ENCODE measurements at places on chromosomes 1 and 21.

DNA sequence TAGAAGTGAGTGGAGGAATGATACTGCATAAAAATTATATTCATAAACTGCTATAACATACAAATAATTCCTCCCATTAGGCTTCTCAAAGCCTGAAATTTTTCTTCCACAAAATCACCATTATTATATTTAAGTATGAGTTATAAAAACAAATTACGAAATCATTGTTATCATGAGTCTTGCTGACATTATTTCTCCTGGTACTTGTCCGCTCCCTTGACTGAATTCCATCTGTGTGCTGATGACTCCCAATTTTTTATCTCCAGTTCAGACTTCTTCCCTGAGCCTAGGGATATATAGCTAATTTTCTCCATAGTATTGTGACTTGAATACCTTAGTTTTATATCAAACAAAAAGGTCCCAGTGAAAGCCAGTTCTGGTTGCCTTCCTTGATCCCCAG lies 268.2 kb downstream of the HMCN1 start:
- DNase-seq: no peak

DNA sequence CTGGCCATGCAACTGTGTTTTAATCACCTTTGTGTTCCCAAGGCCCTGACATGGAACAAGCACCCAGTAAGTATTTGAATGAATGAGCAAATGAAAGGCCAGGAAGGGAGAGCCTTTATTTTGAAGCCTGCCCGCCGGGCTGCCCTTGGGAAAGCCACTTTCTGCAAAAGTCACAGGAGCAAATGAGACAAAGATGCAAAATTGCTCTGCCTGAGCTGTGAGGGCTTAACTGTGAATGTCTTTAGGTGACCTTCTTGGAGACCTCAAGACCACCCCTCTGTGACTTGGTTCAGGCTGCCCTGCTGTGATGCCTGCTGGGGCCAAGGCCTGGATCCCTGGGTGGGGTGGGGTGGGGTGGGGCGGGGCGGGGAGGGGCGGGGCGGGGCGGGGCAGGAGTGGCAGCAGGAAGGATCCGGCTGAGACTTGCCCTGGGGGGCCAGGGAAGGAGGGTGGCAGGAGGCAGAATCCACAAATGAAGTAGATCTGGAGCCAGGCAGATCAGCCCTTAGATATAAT lies 54.0 kb downstream of the RUNX3 start:
- no peak for DNase-seq

DNA sequence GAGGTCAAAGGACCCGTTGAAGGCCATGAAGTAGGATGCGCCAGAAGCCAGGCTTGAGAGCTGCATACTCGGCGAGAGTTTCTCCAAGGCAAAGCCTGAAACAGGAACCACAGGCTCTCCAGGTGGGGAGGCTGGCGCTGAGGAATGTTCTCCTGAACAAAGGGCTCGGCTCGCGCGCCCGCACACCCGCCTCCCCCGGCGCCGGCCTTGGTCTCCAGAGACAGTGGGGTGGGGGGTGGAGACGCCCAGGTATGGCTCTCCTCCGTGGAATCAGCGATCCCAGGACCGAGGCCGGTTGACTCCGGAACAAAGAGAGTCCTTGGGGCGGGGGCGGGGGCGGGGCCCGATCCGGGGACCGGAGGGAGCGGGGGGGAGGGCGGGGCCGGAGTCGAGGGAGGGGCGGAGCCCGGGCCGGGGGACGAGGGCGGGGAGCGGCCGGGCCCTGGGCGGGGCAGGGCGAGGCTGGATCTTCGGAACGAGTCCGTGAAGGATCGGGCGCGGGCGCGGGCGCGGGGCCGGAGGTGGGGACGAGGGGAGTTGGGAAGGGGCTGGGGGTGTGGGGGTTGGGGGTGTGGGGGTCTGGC lies 85.0 kb downstream of the NKAIN1 start:
- DNase-seq: peak; percentile 5

DNA sequence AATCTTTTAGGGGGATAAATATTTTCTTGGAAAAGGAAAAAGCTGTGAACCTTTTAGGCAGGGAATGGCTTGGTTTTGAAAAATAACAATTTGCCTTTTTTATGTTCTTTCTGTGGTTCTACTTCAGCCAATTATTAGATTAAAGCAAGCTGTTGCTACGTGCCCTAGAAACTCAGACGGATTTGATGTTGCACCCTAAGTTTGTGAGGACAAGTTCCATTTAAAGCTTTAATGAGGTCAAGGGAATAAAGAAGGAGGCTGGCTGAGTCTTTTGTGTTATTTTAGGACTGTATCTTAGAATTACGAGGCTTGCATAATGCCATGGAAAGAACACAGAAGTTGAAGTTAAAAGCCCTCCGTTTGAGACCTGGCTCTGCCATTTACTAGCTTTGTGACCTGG lies 216.9 kb downstream of the NUF2 start:
- DNase-seq: no peak

GRCh38 chr1:77263708-77264107 lies 18.1 kb upstream of the AK5 start:
- DNase-seq: no peak

- peak; percentile 21 for DNase-seq
These were observed 6.2 kb downstream of the S100A7A start for GRCh38 chr1:153422450-153423068.

DNA sequence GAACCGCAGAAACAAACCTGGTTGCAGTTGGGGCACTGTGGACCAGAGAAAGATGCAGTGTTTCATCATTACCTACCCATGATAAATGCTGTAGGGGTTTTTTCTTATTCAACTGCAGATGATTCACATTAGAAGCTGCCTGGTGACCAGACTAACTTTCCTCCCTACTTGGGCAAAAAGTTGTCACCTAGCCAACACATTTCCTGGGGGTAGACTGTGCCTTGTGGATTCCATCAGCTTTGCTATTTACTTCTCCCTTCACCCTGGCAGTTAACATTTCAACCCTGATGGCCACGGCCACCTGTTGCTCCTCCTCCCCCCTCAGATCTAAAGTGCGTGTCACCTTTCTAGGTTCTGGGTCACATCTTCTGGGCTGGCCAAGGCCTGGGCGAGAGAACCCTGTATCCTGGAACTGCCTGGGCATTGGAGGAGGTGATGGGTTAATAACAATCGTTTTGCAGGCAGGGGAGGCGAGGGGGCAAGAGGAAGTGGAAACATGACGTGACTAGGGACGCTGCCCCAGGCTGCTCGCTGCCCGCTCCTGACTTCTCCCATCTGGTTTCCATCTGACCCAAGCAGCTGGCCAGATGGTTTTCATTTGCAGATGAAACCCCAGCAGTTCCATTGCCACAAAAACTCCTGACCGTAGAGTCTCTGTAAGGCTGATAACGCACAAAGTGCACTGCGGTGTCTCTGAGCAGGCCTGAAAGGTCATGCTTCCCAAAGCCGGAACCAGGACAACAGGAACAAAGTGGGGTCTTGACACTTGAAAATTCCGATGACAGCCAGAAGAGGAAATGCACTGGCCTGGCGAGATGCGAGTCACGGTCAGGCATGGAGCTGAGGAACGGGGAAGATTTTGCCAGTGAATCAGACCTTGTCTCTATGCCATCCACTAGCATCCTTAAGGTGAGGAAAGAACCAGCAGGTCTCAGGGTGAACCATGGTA lies 36.6 kb downstream of the CAPZB start:
- DNase-seq: no peak

DNA sequence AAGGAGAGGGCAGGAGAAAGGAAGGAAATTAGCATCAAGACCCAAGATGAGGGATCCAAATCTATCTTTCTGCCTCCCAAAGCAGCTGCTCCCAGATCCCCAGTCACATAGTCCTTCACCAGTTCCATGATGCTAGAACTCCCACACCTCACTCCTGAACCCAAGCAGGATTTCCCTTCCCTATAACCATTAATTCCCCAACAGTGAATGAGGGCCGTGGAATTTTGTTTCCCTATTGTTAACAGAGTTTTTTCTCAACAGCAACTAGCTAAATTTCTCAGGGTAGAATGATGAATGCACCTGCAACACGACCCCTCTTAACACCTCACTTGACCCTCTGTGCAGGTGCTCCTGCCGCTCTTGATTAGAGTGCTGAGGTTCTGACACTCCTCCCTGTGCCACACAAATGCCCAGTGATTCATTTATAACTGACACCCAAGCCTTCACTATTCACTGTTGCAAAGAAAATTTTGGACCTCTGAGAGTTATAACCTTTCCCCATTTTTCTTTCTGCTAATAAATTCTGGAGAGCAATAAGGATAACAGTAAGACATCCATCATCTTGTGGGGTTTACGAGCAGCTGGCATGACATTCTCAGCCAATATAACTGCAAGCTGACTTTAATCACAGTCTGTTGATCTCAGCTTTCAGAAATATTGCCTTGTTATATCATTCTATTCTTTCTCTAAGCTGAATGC lies 25.4 kb upstream of the NPL start:
- DNase-seq: no peak

GRCh38 chr1:110464340-110464739 lies 13.4 kb downstream of the PROK1 start:
- no peak for DNase-seq

DNA sequence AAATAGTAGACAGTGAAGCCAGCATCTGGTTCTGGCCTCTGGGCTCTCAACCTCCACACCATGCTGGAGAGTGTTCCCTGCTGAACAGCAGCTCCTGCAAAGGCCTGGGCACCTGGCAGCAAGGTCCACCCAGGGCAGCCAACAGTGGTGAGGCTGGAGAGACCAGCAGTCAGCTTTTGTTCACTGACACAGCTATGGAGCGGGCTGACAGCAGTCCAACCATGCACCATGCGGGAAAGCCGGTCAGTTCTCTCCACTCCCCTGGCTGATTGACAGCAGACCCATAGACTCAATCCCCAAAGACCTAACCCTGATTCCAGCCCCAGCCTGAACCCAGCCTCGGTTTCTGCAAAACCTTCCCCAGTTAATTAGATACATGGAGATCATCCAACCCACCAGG lies 49.0 kb downstream of the KLHDC7A start:
- no peak for DNase-seq

- no peak for DNase-seq
These were observed 21.6 kb upstream of the DIP2A start for GRCh38 chr21:46437096-46437498.

- DNase-seq: no peak
These were observed 207.0 kb downstream of the BARHL2 start for GRCh38 chr1:90510143-90510542.

DNA sequence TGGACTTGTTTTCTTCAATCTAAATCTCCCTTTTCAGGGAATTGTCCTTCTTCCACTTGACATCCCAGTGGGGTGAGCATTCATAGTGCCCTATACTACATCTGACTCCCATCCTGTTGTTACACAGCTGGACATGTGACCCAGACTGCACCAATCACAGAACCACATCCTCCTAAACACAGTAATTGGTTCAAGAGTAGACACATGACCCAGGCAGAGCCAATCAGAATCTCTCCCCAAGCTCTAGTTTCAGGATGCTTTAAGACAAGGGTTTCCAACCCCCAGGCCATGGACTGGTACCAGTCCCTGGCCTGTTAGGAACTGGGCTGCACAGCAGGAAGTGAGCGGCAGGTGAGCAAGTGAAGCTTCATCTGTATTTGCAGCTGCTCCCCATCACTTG lies 5.6 kb upstream of the DDOST start:
- DNase-seq: no peak

Measured in stimulated activated CD4-positive, alpha-beta T cell treated with anti-CD3 and anti-CD28 coated beads, TNF-alpha, amount 100 ng/mL, for 1 hour (primary cell).